Small intestine (tissue), 16 donors: ENCODE measurements at places on chromosomes 6 and 20.

DNA sequence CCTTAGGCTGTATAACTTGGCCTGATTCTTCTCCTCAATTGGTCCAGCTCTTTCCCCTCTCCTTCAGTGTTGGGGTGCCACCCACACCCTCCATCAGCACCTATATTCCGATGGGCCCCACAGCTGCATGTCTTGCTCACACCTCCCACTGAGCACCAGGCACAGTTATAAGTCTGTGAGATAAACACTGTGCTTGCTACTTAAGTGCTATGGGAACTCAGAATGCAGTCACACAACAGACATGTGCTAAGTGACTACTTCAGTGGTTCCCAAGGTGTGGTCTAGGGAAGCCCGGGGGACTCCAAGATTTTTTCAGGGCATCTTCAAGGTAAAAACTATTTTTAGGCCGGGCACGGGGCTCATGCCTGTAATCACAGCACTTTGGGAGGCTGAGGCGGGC lies 7.3 kb downstream of the ZC3H12D start:
- H3K4me1 ChIP-seq: peaks cover 7% of the 10 kb centered on the region
- no peak for DNase-seq
- H3K36me3 ChIP-seq: no peaks in the 10 kb centered on the region
- H3K27me3 ChIP-seq: no peaks in the 10 kb centered on the region

DNA sequence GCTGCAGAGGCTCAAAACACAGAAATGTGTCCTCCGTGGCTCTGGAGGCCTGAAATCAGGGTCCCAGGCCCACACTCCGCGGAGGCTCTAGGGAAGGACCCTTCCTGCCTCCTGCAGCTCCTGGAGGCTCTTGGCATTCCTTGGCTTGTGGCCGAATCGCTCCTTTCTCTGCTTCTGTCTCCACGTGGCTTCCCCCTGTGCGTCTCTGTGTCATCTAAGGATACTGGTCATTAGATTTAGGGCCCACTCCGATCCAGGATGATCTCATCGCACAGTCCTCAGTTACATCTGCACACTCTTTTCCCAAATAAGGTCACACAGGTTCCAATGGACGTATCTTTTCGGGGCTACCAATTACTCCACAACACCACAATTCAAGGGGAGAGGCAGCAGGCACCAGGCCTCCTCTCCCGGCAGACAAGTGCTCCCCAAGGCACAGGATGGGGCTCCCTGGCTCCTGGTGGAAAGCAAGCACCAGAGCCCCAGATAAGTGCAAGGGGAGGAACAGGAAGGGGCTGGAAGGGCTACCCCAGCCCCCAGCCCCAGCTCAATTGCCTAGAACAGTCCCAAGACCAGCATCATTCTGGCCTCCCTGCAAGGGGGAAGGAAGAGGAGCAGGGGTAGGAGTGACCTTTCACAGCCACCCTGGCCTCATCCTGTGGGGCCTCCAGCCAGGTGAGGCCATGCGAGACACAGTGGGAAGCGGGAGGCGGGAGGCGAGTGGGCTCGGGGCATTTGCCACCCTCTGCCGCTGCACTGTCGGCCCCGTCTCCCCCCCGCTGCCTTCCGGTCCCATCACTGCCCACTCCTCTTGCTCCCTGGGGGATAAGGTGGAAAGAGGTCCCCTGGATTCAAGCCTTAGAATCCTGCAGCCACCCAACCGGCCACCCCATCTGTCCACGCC lies 16.3 kb downstream of the NTSR1 start:
- no peaks in the 10 kb centered on the region for H3K36me3 ChIP-seq
- no peak for DNase-seq
- H3K27ac ChIP-seq: no peak overlapping the region

GRCh38 chr20:46951405-46951804 lies 56.8 kb downstream of the EYA2 start:
- no peak overlapping the region for H3K27ac ChIP-seq
- no peaks in the 10 kb centered on the region for H3K4me1 ChIP-seq
- no peaks in the 10 kb centered on the region for H3K36me3 ChIP-seq

DNA sequence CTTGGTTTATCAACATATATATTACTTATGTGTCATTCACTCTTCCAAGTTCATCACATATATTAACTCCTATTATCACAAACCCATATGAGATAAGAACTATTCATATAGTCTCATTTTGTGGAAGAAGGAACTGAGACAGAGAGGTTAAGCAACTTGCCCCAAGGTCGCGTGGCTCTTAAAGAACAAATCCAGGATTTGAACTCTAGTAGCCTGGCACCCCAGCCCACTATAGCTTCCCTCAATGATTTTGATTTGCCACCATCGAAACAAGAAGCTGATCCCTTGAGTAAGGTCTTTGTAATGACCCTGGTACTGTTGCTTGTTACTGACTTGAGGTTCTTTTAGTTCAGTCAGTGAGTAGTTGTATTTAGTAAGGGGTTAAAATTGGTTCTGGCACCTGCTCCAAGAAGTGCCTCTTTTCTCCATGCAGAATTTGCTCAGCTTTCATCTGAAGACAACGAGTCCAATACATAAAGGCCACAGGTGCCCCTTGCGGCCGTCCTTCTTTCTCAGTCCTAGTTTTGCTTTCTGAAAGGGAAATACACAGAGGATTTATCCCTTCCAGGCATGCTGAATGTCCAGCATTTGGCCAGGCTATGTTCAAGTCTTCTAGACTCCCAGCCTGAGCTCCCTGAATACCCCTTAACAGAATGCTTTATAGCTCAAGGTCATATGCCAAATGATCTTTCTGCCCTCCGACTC lies 253.0 kb downstream of the TBC1D7 start:
- no peaks in the 10 kb centered on the region for H3K27me3 ChIP-seq
- H3K4me1 ChIP-seq: no peaks in the 10 kb centered on the region
- no peak overlapping the region for H3K4me3 ChIP-seq
- no peak for DNase-seq
- H3K27ac ChIP-seq: no peak overlapping the region
- no peaks in the 10 kb centered on the region for H3K36me3 ChIP-seq

- H3K4me3 ChIP-seq: no peak overlapping the region
- H3K27me3 ChIP-seq: no peaks in the 10 kb centered on the region
- no peaks in the 10 kb centered on the region for H3K36me3 ChIP-seq
- H3K4me1 ChIP-seq: no peaks in the 10 kb centered on the region
Observed at GRCh38 chr20:53493311-53493857, 100.3 kb downstream of the ZNF217 start.

GRCh38 chr20:17700637-17701036 lies 871 bp downstream of the BANF2 start:
- no peaks in the 10 kb centered on the region for H3K27me3 ChIP-seq
- no peak for DNase-seq
- no peak overlapping the region for H3K4me3 ChIP-seq
- no peaks in the 10 kb centered on the region for H3K4me1 ChIP-seq

DNA sequence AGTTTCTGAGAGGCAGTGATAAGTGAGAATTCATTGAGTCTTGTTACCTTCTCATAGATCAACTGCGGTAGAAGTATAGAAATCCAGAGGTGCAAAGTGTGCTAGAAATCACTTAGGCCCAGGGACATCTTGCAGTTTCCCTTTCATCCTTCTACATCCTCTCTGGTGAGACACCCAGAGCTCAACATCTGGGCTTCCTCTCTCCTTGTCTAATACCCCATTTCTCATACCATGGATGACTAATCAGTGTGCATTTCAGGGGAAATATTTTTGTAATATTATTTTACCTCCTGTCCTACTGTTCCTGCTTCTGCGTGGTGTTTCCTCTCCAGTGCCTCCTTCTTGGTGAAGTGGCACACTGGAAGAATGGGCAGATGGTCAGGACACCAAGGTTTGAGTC lies 322.4 kb downstream of the TFAP2B start:
- H3K27me3 ChIP-seq: no peaks in the 10 kb centered on the region
- H3K4me3 ChIP-seq: no peak overlapping the region
- DNase-seq: no peak
- no peaks in the 10 kb centered on the region for H3K36me3 ChIP-seq

DNA sequence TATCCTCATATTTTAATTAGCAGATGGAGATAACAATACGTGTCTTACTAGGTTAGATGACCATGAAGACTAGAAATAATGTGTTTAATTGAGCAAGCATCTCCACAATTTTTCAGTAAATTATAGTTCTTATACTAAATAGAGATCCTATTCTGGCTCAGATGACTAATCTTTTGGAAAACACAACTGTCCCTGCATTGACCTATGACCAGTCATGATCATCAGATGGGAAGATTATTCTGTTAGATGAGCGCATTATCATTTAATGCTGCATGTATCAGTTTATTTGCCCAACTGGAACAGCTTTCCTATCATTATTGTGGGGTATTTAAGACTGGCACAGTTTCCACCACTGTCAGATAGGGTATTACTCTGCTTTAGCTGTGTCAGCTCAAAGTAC lies 185.5 kb downstream of the MOXD1 start:
- no peaks in the 10 kb centered on the region for H3K36me3 ChIP-seq
- DNase-seq: no peak
- no peak overlapping the region for H3K4me3 ChIP-seq
- no peaks in the 10 kb centered on the region for H3K27me3 ChIP-seq
- no peaks in the 10 kb centered on the region for H3K4me1 ChIP-seq
- no peak overlapping the region for H3K27ac ChIP-seq

- H3K27ac ChIP-seq: no peak overlapping the region
- H3K27me3 ChIP-seq: no peaks in the 10 kb centered on the region
- H3K4me3 ChIP-seq: no peak overlapping the region
- H3K4me1 ChIP-seq: no peaks in the 10 kb centered on the region
- H3K36me3 ChIP-seq: no peaks in the 10 kb centered on the region
Observed at GRCh38 chr6:126374372-126374771, 34.5 kb downstream of the CENPW start.

DNA sequence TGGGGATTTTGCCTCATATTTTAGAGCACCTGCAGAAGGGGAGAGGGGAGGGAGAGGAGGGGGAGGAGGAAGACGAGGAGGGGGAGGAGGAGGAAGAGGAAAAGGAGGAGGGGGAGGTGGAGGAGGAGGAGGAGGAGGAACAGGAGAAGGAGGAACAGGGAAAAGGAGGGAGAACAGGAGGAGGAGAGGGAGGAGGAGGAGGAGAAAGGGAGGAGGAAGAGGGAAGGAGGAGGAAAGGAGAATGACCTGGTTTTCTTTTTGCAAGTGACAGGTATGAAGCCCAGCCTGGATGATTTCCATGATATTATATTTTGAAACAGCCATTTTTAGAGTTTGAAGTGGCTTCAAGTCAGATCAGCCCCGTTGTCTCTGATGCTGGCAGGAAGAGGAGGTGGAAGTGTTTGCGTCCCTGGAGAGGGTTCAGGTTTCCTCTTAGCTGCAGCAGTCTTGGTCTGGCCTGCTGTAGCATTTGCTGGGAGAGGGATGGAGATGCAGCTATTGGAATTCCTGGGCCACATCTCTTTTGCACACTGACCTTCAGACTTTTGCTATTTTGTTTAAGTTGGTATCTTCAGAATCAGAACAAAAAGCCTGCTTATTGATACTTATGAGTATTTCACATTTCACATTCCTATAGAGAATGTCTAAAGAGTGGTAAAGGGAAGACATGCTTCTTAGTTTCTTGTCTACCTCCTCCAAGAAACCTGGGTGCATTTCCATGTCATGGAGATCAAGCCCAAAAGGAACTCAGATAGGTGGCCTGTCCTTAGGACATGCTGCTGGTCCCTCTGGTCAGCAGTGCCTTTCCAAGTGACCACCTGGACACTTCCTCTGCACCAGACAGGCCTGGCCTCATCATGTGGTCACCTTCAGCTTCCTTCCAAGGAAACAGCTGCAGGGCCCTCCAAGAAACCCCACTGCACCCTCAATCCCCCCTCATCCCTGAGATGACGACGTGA lies 54.3 kb upstream of the IYD start:
- DNase-seq: no peak
- H3K4me3 ChIP-seq: no peak overlapping the region
- H3K36me3 ChIP-seq: no peaks in the 10 kb centered on the region
- no peaks in the 10 kb centered on the region for H3K27me3 ChIP-seq

- H3K4me3 ChIP-seq: no peak overlapping the region
- no peak for DNase-seq
- H3K27ac ChIP-seq: no peak overlapping the region
- H3K4me1 ChIP-seq: no peaks in the 10 kb centered on the region
- no peaks in the 10 kb centered on the region for H3K36me3 ChIP-seq
- H3K27me3 ChIP-seq: no peaks in the 10 kb centered on the region
Observed at GRCh38 chr6:70080443-70081070, 214.2 kb downstream of the COL19A1 start.

GRCh38 chr6:25882051-25882496 lies 8.0 kb upstream of the SLC17A3 start:
- no peaks in the 10 kb centered on the region for H3K36me3 ChIP-seq
- H3K4me1 ChIP-seq: no peaks in the 10 kb centered on the region
- H3K27me3 ChIP-seq: no peaks in the 10 kb centered on the region
- peak overlapping the region; percentile 50 for H3K27ac ChIP-seq
- peak; percentile 79 for DNase-seq

- peak overlapping the region; percentile 42 for H3K27ac ChIP-seq
- no peak overlapping the region for H3K4me3 ChIP-seq
- DNase-seq: peak; percentile 42
- H3K4me1 ChIP-seq: peaks cover 9% of the 10 kb centered on the region
- H3K36me3 ChIP-seq: peaks cover 6% of the 10 kb centered on the region
Observed at GRCh38 chr6:44116641-44117382, 10.4 kb downstream of the MRPL14 start.

DNA sequence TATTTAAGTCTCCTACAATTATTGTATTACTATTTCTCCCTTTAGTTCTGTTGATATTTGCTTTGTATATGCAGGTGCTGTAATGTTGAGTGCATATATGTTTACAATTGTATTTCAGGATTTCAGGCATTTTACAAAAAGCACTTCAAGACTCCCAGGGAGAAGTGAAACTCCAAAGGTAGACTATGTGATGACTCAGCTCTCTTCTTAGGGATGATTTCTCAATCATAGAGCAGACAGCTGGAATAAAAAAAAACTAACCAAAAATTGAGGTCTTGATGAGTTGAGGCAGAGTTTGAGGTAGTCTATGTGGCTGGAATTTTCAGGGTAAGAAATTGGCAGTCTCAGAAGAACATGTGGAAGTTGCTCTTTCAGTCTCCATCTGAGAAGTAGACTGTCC lies 786.1 kb downstream of the TFAP2A start:
- no peak for DNase-seq
- H3K27me3 ChIP-seq: no peaks in the 10 kb centered on the region
- H3K27ac ChIP-seq: no peak overlapping the region
- H3K4me1 ChIP-seq: no peaks in the 10 kb centered on the region

GRCh38 chr6:15911753-15912504 lies 217.0 kb upstream of the MYLIP start:
- DNase-seq: no peak
- H3K27ac ChIP-seq: no peak overlapping the region
- no peak overlapping the region for H3K4me3 ChIP-seq

DNA sequence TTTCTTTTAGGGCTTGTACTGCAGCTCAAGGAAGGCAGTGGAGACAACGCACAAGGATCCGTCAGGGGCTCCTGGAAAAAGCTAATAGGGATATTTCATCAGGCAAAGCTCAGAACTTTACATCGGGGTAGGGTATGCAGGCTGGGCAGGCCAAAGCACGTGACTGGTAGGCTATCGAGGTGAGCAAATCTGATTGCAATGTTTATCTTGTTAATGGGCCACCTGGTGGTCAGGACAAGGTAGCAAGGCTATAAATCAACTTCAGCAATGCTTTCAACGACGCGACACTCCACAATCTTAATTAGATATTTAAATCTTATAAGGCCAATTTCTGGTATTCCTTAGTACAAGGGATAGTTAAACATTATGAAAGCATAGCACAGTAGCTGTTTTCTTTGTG lies 1302.8 kb upstream of the EYS start:
- no peak overlapping the region for H3K4me3 ChIP-seq
- no peaks in the 10 kb centered on the region for H3K36me3 ChIP-seq
- no peaks in the 10 kb centered on the region for H3K27me3 ChIP-seq
